ENCODE measurements at places on chromosomes 2 and 18. TPM values are rescaled to one million over a fixed set of nuclear protein-coding genes. Genes with fewer than 3 reads are reported as not detected.
A peak's percentile ranks its signal among the peaks of the same experiment; 100 is the strongest.

GRCh38 chr18:49884959-49885358, 71.6 kb upstream of the ACAA2 start:
- no peak for DNase-seq

GRCh38 chr2:171309455-171310286, 124.1 kb downstream of the METTL8 start:
- DNase-seq: no peak

- DNase-seq: no peak
Measured at GRCh38 chr2:237943395-237944094, 23.3 kb upstream of the UBE2F start.

GRCh38 chr2:5696404-5696944, 4.3 kb downstream of the SOX11 start:
- no peak for DNase-seq

DNA sequence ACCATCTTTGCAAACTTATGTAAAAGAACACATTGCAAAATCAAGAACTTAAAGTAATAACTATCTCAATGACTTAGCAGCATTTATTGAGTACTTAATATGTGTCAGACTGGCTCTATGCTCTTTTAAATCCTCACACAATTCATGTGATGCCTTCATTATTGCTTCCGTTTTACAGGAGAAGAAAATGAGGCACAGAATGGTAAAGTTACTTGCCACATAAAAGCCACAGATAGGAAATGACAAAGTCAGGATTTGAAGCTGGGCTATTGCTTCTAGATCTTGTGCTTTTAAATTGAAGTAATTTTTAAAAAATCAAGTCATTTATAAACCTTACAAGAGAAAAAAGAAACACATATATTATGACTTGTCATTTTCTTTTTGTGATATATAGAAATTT, 174.2 kb downstream of the WDR7 start:
- DNase-seq: no peak

GRCh38 chr2:7693246-7694075, 776.2 kb downstream of the RNF144A start:
- DNase-seq: no peak

DNA sequence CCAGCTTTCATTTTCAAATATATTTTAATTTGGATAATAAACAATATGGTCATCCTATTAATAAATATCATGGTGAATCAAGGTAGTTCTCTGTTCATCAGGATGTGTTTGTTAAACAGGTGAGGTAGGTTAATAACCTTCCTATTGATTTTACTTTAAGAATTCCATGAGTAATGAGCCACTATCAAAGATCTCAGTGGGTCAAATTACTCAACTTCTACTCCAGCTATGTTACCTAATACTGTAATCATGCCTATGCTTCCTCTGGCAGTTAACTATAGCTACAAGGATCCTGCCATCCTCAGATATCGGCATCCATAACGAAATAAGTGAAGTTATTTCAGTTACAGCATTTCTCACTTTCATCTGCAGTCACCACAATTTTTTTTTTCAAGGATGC, 289.6 kb upstream of the SLC8A1 start:
- DNase-seq: no peak

- DNase-seq: no peak
Measured at GRCh38 chr2:188931361-188931760, 42.8 kb upstream of the COL3A1 start.

GRCh38 chr2:16570516-16570915, 95.1 kb downstream of the CYRIA start:
- no peak for DNase-seq

- DNase-seq: peak; percentile 82
Measured at GRCh38 chr2:234951664-234952269, at the start of gene SH3BP4. TSS of gene SH3BP4 (plus strand) at chr2:234952017. CDS start at chr2:235035003, 82,986 bp downstream.

- no peak for DNase-seq
Measured at GRCh38 chr2:126796931-126797621, 101.6 kb upstream of the TEX51 start.

DNA sequence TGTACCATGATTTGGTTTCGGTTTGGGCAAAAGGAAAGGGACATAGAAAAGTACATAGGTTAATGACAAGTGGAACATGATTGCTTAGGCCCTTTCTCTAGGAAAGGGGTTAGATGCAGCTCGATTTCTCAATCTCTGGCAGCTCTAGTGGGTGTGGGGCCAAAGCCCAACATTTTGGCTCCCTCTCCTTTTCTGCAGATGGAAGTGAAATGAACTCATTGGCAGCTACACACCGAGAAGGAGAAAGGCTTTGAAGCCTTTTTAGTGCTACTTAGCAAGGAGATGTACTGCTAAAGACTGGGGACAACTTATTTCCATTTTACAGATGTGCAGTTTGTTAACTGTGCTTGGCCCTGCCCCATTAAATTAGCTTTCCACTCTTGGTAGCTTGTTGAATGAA, 93.8 kb downstream of the LYPD6B start:
- DNase-seq: no peak

GRCh38 chr2:169275696-169276444, 86.5 kb downstream of the LRP2 start:
- DNase-seq: no peak

DNA sequence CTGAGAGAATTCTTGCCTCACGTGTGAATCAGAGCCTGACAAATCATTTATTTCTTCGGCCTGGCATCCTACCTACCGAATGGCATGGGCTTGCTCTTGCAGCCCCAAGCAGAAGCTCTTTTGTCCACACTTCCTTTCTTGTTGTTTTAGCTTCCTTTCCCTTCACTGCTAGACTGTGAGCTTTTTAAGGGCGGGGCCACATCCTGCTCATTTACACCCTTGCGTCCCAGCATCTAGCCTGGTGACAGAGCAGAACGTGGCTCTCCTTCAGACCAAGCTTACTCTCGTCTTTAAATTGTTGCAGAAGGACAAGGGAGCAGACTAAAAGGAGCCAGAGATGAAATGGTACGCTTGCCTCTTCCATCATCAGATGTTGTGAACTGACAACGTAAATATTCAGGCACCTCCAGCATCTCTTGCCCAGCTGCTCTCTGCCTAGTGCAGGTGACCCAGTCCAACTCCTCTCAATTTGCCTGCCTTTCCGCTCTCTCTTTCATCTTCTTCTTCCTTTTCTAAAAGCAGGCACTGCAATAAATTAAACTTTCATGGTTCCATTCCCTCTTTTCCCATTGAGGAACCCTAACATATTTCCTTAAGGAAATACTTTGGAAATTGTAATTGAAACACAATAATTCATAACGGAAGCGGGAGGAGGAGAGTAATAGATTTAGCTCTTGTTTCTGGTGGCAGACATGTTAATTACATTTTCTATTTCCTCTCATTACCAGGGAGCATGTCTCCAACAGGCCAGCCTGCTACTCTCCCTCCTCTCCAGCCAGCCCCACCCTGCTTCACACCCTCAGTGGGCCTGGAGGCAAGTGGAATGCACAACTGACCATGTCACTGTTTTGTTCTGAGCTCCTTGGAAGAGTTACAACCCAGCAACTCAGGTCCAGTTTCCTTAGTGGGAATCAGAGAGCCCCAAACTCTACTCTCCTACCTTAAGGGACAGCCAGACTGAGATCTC, 228.1 kb upstream of the TRIB2 start:
- no peak for DNase-seq

- no peak for DNase-seq
Measured at GRCh38 chr18:3041843-3042242, 28.9 kb upstream of the LPIN2 start.

The RPRM gene
- 28.1 TPM for total RNA-seq

The IL36A gene
- not detected for total RNA-seq

The NAGK gene
- 57.7 TPM for total RNA-seq

The SERPINB3 gene
- 0.11 TPM for total RNA-seq

The SGPP2 gene
- total RNA-seq: 0.11 TPM

The CNTNAP5 gene
- 0.34 TPM for total RNA-seq

The BZW1 gene
- 208 TPM for total RNA-seq

The CRYGC gene
- total RNA-seq: not detected

The SERPINB10 gene
- not detected for total RNA-seq

The STPG4 gene
- not detected for total RNA-seq

The ASB18 gene
- total RNA-seq: not detected

All from WTC11 (cell line).